ENCODE measurements at places on chromosomes 5 and 9. TPM values are rescaled to one million over a fixed set of nuclear protein-coding genes. Genes with fewer than 3 reads are reported as not detected.

DNA sequence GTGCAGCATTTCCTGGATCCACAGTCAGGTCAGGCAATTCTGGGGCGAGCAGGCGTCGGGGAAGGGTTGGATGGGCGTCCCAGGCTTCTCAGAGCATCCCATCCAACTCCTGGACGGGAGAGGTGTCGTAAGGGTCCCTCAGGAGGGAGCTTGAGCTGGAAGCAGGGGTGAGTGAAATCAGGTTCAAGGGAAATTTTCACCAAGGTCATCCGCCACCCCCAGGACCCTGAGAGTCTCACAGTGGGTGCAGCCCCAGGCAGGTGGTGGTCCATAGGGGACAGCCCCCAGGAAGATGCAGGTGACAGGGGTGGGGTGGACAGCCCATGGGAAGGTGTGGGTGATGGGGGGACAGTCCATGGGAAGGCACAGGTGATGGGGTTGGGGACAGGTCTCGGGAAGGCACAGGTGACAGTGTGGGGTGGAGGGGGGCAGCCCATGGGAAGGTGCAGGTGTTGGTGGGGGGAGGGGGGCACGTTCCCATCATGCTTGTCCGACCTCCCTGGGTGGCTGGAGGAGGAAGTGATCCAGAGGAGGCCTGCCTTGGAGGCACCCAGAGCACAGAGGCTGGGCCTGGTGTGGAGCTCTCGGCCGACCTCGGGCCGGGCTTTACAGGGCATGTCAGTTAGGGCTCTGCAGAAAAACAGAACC is 48.9 kb downstream of the AHRR start:
- no peak for DNase-seq

GRCh38 chr9:19470567-19470966 is 61.8 kb downstream of the ACER2 start:
- DNase-seq = no peak

DNA sequence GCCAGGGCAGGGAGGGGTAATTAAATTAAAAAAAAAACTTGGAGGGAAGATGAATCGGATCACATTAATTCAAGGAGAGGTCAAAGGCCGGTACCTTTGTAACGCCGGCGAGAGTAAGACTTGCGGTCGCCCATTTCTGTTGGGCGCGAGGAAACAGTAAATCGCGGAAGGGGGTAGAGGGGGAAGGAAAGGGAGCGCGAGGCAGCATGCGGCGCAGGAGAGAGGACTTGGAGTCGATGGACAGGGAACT is 324 bp upstream of the RGMB start:
- DNase-seq = no peak

DNA sequence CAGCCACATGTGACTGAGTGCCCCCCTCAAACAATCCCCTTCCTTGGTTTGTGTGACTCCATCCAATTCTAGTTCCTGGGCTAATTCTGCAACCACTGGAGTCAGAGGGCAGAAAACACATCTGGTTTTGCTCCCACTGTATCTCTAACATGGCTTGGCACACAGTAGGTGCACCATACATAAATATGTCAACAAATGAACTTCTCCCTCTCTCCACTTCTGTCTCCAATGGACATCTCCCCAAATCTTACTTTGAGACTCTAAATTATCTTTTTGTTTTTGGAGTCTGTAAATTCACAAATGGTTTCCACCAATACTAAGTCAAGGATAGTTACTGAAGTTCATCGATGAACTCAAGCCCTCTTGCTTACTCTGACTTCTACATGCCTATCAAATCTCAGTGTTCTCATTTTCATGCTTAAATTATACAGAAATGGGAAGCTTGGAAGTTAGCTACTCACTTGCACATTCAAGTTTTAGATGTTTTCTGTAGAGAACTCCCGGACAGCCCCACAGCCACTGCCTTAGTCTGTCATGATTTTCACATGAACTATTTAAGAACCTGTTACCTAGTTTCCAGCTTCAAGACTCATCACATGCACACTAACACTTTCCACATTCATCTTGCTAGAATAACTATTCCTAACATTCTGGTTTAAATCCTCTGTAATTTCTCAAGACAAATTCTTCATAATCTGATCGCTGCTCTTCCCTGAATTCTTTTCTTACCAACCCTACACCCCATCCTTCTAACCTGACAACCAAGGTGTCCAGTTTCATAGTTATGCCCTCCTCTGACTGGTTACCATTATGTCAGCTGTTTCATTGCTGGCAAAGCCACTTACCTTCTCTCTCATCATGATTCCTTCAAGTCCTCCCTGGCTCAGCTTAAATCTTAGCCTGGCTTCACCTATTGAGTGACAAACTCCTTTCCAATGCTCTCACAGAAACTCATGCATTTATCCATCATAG is 6.0 kb downstream of the RPL37 start:
- DNase-seq = no peak

The MAMDC4 gene
- total RNA-seq = 12.7 TPM

The CYSRT1 gene
- total RNA-seq = 3.7 TPM

The CDO1 gene
- not detected for total RNA-seq

DNA sequence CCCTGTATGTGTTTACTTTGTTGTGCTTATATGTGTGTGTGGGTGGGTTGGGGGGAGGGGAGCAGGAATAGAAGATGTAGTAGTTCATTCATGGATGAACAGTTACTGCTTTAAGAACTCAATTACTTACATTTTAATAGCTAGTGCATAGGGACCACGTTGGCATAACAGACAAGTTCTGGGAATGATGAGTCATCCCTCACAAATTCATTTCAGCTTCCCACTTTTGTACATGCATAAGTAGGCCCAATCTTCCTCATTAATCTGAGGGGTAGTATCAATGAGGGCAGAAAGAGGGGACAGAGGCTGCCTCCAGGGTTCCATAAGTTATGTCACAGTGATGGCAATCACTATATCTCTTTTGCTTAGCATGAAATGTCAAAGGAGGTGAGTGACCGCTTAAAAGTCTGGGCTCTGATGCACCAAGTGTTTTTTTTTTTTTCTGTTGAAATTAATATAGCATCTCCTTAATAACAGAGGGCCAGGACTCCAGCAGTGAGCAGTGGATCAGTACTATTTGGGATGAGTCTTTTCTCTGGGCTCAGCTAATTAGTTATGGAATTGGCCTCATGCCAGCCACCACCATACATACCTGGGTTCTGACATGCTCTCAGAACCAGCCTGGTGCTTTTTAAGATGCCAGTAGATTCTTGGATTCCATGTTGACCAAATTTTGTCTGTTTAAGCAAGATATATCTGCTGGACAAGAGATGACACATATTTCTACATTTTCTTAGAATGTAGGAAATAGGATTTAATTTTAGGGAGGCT is 37.1 kb downstream of the PRDM6 start:
- no peak for DNase-seq

GRCh38 chr9:71766663-71767062 is 1.6 kb downstream of the CEMIP2 start:
- no peak for DNase-seq

GRCh38 chr9:126451316-126451885 is 124.8 kb downstream of the MVB12B start:
- no peak for DNase-seq

The TXNDC8 gene
- total RNA-seq = not detected

- no peak for DNase-seq
Observed at GRCh38 chr9:68462105-68462775, 78.4 kb downstream of the TMEM252 start.

GRCh38 chr5:13917061-13917460 is 27.4 kb downstream of the DNAH5 start:
- no peak for DNase-seq

- DNase-seq = no peak
Observed at GRCh38 chr5:41067714-41068568, 3.2 kb downstream of the MROH2B start.

DNA sequence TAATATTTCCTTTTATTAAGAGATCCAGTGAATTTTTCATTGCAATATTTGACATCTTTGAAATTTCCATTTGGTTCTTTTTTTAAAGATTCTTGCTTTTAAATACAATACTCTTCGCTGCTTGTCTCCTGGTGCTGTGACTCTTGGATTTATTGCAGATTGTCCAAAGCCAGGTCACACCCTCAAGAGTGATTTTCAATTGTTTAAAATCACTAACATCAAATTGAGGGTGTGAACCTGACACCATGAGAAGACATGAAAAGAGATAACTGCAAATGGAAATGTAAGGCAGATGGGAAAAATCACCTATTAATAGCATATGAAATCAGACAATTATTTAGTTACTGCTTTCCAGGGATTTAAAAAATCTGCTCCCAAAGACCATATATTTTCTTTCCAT is 42.6 kb downstream of the ANXA1 start:
- DNase-seq = no peak

- DNase-seq = no peak
Observed at GRCh38 chr5:68886814-68887213, 207.0 kb upstream of the SLC30A5 start.

The LIX1 gene
- total RNA-seq = not detected

- no peak for DNase-seq
Observed at GRCh38 chr9:133153227-133154096, 10.3 kb downstream of the GBGT1 start.

DNA sequence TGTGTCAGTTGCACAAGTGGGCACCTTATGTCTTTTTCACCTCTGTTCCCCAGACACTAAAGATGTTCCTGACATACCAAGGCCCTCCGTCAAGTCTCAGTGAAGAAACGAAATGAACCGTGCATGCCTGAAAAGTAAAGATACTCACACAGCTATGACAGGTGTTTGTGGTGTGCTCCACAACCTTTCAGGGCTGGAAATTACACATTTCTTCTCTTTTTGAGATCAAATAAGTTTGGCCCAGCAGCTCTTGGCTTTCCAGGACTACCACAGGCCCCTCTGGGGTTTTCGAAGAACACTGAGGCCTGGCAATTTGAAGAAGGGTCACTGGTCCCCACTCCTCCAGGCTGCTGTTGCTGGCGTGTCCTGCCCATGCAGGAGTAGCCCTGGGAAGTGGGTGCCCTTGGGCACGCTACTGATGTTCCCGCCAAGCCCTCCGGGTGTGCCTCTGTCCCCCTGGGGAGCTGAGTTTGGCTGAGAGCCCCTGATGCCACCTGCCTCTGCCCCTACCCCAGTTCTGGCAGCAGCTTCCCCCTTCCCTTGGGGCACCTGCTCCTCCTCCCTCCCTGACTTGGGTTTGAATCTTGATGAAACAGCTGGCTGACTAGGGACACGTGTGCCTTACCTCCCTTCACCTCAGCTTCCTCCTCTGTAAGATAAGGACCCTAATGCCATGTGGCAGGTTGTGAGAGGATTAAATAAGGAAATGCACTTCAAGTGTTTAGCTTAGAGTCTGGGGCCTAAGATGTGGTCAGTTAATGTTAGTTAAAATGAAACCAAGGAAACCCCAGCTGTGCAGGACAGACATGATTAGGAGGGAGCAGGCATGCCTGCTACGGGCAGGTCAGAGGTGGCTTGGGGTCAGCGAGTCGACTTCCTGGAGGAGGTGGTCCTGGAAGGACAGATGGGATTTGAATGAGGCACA is 49.1 kb upstream of the GADD45G start:
- DNase-seq = peak; percentile 81

The ADGRV1 gene
- not detected for total RNA-seq

GRCh38 chr5:127863161-127863560 is 160.0 kb downstream of the CCDC192 start:
- DNase-seq = no peak

DNA sequence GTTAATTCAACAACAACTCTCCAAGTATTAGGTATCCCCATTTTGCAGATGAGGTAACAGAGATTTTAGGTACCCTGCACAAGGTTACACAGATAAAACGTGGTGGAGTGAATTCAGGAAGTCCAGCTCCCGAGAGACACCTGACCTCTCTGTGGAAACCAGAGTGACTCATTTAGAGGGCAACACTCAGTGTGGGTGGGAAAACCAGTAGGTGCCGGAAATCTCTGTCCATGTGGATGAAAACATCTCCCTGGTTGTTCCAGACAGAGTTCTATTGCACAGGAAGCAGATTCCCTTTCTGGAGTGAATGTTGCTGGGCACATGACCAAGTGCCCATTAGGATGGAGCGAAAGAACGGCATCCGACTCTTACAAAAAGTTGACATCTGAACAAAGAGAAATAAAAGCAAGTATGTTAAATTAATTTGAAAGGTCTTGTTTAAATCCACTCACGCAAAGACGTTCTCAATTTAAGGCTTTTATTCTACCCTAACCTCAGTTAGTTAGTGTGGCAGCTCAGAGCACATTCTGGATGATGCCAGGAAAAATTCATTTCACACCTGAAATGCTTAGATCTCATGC is 391.9 kb upstream of the WWC1 start:
- no peak for DNase-seq

The HTR1A gene
- total RNA-seq = not detected

- DNase-seq = no peak
Observed at GRCh38 chr5:180070756-180071530, 616 bp downstream of the RNF130 start.

DNA sequence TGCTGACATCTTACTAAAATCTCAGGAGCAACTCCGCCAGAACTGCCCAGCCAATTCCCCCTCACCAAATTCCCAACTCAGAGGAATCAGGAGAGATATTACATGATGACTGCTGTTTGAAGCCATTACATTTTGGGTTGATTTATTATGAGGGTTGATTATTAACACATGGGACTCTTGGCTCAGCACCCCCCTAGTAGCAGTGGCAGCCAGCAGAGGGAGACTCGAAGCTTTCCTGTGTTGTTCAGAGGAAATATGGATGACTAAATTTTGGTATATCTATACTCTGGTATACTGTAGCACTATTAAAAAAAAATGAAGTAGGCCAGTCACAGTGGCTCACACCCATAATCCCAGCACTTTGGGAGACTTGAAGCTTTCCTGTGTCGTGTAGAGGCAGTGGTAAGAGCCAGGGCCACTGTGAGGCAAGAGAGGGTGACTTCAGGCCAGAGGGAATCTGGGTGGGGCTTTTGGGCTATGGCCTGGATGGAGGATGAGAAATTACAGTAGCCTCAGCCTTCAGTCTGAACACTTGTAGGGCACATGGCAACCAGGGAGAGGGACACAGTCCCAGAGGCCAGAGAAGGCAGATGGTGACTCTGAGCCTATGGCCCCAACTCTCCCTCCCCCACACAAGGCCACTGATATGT is 111.4 kb downstream of the LHX2 start:
- peak; percentile 39 for DNase-seq

All from OCI-LY7 (cell line).